ENCODE measurements at places on chromosomes 6 and 20. TPM values are rescaled to one million over a fixed set of nuclear protein-coding genes. Genes with fewer than 3 reads are reported as not detected.

TGM2 gene
- total RNA-seq: 496 TPM

TAGAP gene
- total RNA-seq: not detected

PNPLA1 gene
- total RNA-seq: not detected

GLP1R gene
- not detected for total RNA-seq

CCR6 gene
- 0.07 TPM for total RNA-seq

SIRPB1 gene
- total RNA-seq: 0.51 TPM

RCAN2 gene
- total RNA-seq: not detected

HMGN4 gene
- 63.3 TPM for total RNA-seq

DPM1 gene
- 72.6 TPM for total RNA-seq
